CD4-positive, alpha-beta T cell treated with Interleukin-2 at 100 ng/mL for 4 hours (primary cell): ENCODE measurements at places on chromosomes 3 and 15.

DNA sequence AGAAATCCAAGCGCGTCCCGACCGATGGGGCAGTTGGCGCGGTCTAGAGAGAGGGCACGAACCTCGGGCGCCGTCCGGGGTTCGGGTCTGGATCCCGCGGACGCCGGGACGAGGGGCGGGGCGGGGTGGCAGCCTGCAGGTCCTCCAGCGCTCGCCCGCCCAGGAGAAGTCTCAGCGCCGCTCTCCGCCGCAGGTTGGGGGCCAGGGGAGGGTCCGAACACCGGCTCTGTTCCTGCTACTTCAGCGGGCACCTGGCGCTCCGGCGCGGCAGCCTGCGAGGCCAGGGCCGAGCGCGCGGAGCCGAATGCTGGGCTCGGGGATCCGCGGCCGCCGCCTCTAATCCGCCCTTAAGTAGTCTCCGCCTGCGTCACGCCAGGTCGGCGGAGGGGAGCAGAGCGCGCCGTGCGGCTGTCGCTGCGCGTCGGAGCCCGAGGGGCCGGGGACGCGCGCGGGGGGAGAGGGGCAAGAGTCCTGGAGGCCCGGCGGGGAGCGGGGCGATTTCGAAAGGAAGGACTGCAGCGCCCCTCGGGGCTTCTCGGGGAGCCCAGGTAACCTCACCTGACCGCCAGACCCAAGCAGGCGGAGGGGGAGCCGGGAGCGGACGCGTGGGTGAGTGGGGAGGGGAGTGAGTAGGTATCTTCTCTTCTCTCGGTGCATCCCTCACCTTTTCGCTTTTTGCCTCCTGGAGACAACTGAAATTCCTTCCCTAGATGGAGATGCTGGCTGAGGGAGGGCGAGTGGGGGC, at the start of gene GJD2:
TSS of gene GJD2 (minus strand) at position 325 of the 745 bp plus-strand sequence. CDS start 510 bp downstream, outside the sequence.
- no peak for DNase-seq

DNA sequence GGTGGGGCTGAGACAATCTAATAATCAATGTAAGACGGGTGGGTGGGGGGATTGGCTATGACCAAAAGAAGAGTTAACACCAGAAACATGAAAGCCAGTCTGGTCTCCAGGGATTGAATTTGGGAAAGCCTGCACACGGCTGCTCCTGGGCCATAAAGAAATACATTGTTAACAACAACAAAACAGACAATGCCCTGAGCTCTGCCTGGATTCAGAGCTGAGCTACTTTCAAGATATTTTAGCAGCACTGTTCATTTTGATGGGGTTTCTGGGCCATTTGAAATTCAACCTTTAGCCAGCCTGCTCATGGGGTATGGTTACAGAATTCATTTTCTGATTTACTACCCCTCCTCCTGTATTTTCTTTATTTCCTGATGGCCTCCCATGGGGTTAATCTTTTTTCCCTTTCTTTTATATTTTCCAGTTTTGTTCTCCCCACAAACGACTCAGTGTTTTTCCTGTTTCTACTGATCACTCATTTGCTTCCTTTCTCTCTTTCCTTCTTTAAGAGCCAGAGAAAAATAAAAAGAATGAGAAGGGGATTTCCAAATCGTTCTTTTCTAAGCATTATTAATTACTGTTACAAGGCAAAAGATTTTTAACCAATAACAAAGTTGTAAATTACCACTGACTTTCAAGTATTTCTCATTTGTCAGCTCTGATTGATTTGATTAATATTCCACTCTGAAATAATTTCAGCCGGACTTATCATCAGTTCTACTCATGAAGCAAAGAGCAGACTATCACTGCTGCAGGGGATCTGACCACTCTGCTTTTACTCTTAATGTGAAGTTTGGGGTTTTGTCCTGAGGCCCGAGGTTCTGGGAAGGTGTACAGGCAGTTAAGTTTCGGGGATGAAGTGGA, 19.6 kb downstream of the NR2F2 start:
- DNase-seq, result no peak

DNA sequence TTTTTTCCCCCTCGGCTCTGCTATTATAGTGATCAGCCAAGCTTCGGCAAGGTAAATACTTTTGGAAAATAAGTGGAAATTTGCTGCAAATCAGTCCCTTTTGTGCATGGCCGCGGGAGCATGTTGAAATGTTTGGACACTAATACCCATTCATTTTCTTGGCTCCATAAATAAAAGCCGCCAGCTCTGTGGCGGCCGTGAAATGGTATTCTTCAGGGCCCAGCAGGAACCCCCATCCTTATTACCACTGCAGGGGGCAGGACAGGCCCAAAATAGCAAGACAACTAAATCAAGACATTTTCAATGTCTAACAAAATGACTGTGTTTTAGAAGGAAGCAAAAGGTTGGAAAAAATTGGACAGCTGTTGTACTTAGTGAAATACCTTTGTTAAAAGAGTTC, 362.3 kb downstream of the NR2F2 start:
- no peak for DNase-seq

DNA sequence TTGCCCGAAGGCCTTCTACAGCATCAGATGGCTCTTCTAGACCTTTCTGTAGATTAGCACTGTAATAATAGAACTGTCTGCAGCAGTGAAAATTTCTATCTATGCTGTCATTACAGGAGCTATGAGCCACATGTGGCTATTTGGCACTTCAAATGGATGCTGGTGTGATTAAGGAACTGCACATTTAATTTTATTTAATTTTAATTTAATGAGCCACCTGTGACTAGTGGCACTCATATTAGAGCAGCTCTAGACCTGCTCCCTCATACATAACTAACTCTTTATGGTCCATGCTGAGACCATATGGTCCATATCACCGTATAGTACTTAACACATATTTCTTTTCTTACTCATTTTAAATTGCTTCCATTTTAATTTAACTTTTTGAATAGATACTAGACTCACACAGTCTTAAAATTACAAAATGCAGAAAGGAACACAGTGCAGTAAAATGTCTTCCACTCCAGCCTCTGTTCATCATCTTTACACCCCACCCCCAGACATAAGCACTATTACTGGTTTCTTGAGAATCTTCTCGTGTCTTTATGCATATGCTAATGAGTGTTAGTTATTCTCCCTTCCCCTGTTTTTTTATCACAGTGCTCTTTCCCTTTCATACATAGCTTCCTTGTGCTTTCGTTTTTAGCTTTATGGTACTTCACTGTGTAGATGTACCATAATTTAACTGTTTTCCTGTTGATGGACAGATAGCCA, 9.6 kb downstream of the LSM3 start:
- no peak for DNase-seq

DNA sequence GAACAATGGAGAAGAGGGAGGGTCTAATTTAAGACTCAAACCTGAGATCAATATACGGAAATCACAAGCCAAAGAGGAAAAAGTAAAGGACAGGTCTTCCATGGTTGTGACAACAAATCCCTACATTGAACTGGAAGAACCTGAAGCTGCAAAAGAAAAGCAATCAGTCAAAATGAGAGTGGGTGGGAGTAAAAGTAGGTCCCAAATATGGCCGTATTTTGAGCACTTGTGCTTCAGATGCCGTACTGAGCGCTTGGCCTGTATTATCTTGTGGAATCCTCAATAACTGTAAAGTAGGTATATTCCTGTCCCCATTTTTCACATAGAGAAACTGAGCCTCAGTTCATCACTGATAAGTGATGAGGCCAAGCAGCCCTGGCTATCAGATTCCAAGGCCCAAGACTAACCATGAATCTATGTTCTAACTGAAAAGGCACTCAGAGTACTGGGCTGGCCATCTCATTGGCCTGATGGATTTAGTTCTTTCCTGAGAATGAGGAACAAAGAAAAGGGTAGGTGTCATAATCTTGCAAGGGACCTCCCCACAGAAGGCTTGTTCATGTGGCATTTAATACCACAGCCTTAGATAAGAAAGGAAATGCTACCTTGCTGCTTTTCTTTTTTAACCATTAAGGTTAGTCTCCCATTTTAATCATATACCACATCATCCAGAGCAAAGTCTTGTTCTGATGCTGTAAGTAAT, 52.5 kb downstream of the LRRN1 start:
- no peak for DNase-seq
